ENCODE measurements at places on chromosomes 3 and 15.

- DNase-seq, result no peak
Measured at GRCh38 chr15:88454236-88454635, 13.0 kb downstream of the MRPL46 start.

- no peak for DNase-seq
Measured at GRCh38 chr3:139443186-139443585, 33.1 kb downstream of the RBP2 start.

GRCh38 chr3:186172353-186172752 is 63.5 kb upstream of the ETV5 start:
- DNase-seq, result no peak

- no peak for DNase-seq
Measured at GRCh38 chr15:47769166-47769565, 51.9 kb downstream of the SEMA6D start.

DNA sequence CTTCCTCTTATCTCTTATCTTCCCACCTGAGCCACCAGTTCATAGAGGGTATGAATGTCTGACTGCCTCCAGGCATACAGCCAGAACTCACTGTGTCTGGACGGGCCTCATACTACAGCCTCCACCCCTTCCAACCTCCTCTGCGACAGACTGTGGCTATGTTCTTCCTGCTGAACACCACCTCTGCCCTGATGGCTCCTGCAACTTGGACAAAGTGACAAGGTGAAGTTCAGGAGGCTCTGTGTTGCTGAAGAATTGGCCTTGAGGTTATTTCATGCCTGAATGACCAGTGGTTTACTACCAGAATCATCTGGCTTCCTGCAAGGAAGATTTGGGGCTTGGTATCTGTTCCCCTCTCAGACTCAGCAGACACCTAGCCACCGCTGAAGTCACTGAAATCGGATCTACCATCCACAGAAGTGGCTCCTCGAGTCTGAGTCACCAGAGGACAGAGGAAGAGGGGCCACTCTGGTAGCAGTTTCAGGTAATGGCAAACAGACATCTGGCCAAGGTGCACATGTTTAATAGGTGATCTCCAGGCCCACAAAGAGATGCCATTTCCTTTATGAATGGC is 14.2 kb upstream of the ULK3 start:
- no peak for DNase-seq

- DNase-seq, result no peak
Measured at GRCh38 chr3:149475451-149476060, 1.1 kb downstream of the TM4SF4 start.

DNA sequence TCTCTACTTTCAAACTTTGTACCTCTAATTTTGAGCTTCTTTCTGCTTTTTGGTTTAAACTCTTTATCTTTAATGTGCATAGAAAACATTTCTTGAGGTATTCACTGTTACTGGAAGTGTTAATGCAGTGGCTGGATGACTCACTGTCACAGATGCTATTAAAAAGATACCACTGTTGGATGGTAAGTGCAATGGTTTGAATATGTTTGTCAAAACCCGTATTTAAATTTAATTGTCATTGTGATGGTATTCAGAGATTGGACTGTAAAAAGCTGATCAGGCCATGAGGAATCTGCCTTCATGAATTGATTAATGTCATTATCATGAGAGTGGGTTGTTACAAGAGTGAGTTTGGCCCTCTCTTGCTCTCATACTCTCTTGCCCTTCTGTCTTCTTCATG is 70.6 kb downstream of the AP4E1 start:
- DNase-seq, result no peak

DNA sequence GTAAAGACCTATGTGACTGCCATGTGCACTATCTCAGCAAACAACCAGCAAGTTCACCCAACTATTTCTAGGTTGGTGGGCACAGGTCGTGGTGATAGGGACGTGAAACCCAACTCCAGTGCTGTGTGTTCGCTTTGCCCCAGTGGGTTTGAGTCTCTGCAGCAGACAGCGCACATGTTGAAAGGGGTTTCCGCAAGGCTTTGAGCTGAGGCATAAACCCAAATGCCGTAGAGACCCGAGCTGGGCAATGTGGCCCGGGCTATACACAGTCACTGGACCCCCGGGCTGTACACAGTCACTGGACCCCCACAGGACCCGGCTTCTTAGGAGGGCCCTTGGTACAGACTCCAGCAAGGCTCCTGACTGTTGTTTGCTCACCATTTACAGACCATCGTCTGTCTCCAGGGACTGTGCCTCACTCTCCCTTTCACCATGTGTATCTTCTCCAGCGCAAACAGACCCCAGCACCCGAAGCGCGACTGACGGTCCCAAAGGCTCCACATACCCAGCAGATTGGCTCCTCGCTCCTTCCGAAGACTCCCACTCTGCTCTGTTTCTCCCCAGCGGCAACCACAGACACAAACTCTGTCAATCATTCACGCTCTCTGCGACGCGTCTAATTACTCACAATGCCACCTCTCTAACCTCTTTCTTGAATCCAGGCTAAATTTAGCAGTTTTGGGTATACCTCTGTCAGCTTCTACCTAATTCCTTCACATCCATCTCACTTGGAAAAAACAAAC is 31.2 kb downstream of the PCSK6 start:
- no peak for DNase-seq

- DNase-seq, result peak; percentile 94
Measured at GRCh38 chr3:14178247-14179113, at the start of the genes LSM3 and XPC. Gene LSM3, plus strand, starts transcription at chr3:14178817. Its CDS starts 44 bp downstream, at chr3:14178861. Gene XPC, minus strand, starts transcription at chr3:14178601. Its CDS starts 33 bp downstream, at chr3:14178568.

DNA sequence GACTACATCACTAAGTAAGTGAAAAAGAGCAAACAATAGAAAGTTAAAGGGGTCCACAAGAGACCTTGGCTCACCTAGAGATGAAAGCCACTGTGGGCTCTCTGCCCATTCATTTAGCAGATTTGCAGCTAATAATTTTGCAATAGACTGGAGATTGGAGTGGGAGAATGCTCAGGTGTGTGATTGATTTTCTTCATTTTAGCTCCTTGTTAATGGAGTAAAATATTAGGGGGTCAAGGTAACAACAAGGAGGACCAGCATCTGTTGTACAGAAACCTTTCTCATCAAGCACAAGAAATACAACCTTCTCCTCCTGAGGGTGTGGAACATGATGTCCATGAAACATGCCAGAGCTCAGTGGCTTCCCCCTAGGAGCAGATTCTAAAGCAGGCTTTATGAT is 63.2 kb downstream of the TMEM266 start:
- DNase-seq, result no peak

DNA sequence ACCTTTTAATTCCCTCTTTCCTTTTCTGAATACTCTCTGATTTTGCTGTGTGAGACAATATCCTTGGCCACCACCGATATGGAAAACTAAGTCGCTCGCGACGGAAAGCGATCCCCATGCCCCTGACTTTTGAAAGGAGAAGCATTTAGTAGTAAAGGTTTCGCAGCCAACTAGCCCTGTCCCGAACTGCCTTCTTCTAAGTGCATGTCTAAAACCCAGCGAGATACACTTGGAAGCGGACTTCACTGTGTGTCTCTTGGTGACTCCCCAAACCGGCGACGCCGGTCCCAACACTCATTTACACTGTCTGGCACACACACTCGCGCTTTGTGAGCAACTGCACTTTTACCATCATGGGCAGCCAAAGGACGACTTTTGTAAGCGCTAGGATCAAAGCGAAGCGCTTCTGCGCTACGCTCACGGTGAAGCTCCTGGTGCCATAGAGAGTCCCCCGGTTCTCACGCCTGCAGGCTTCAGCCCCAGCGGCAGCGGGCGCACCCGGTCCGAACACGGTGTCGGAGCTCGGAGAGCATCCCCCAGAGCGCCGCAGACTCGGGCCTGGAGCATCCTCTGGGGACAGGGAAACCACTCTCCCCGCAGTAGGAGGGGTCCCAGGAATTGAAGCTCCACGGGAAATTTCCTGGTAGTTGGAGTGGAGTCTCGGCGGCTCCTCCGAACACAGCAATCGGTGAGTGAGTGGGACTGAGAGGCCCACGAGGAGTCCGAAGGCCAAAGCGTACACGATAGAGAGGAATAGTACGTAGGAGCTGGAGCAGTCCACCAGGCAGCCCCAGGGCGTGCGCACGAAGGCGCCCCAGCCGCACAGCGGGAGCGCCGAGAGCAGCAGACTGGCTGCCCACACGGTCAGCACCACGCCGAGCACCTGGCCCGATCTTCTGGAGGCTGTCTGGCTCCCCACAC is 1.4 kb downstream of the GPR149 start:
- DNase-seq, result no peak

- no peak for DNase-seq
Measured at GRCh38 chr3:114441386-114441785, 147.6 kb downstream of the TIGIT start.

- no peak for DNase-seq
Measured at GRCh38 chr3:87260270-87260669, 16.1 kb downstream of the POU1F1 start.

GRCh38 chr15:72077950-72078349 is 40.0 kb downstream of the MYO9A start:
- no peak for DNase-seq

DNA sequence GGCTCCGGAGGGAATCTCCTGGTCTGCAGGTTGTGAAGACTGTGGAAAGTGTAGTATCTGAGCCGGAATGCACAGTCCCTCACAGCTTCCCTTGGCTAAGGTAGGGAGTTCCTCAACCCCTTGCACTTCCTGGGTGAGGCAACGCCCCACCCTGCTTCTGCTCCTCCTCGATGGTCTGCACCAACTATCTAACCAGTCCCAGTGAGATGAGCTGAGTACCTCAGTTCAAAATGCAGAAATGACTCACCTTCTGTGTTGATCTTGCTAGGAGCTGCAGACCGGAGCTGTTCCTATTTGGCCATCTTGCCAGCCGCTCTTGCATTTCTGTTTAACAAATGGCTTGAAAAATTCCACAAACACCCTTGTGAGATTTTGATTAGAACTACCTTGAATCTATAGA is 156.1 kb downstream of the STXBP5L start:
- DNase-seq, result no peak

DNA sequence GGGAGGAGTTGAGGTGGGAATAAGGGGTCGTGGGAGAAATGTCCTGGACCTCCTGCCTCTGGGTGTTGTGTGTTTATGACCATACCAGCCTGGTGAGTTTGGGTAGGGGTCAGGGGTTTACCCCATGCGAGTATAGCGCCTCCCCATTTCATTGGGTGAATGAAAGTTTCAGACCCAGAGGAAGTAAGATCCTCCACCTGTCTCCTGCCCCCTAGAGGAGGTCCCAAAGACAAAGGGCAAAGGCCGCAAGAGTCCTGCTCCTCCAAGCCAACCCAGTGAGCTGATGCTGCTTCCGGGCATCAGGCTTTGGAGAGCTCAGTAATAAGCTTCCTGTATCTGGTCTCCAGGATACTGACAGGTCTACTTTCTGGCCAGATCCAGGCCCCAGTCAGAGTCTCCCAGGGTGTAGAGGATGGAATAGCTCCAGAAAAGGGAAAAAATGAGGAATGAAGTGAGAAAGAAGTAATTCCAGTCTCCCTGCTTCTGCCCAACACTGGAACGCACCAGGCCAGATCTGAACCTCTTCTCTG is 6.4 kb upstream of the TBC1D21 start:
- no peak for DNase-seq

DNA sequence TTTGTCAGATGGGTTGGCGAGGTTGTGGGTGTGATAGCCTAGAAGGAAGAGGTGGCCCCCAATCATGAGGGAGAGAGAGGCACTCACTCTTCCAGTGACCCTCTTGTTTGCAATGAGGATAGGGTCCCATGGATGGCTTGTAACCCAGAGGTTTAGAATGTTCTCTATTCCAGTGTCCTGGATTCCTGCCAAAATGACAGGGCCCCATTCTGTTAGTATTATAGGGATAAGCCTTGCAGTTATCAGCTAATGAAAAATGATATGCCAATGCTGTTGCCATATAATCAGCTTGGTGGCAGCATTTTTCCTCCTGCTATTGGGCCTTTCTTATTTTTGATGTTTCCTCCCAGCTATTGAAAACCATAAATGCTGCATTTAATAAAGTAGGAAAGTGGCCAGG is 23.3 kb upstream of the SENP7 start:
- DNase-seq, result no peak

DNA sequence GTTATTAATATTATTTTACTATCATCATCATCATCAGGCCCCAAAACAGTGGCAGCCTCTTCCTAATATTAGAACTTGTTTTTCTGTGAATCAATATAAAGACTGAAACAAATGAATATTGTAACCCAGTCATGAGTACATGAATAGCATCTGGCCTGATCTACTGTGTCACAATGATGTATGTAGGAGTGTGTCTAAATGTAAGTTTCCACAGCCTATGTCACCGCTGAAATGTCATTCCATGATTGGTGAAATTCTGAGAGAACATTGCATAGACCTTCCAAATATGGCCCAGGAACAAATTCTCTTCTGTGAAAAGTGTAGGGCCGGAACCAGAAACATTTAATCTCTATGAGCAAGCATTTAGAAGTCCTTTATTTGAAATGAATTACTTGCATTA is 20.6 kb upstream of the C3orf49 start:
- DNase-seq, result no peak

GRCh38 chr15:38726187-38726586 is 161.6 kb upstream of the RASGRP1 start:
- no peak for DNase-seq

DNA sequence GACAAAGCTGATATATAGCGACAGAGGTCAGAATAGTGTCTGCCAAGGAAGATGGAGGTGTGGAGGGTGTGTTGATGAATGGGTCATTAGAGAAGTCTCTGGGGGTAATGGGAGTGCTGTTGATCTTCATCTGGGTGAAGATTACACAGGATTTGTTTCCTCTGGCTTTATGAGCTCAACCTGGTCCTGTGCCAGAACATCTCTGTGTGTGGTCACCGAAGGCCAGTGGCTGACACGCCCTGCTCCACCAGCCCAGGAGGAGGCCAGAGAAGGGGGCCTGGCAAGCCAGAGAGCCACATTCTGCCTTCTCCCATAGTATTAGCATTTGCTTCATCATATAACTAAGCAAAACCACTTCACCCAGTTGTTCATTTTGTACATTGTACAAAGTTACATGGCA is 121.1 kb downstream of the ZNF621 start:
- DNase-seq, result no peak

- no peak for DNase-seq
Measured at GRCh38 chr3:185549122-185549521, 3.3 kb downstream of the LIPH start.

GRCh38 chr3:59064276-59064675 is 14.5 kb upstream of the CFAP20DC start:
- DNase-seq, result no peak

- DNase-seq, result no peak
Measured at GRCh38 chr3:81173514-81173913, 587.9 kb downstream of the GBE1 start.

GRCh38 chr3:38227989-38228388 is 37.6 kb upstream of the SLC22A13 start:
- DNase-seq, result no peak

GRCh38 chr15:49848282-49848724 is 227.5 kb downstream of the DTWD1 start:
- DNase-seq, result no peak

GRCh38 chr3:111033470-111034050 is 38.1 kb upstream of the NECTIN3 start:
- no peak for DNase-seq

DNA sequence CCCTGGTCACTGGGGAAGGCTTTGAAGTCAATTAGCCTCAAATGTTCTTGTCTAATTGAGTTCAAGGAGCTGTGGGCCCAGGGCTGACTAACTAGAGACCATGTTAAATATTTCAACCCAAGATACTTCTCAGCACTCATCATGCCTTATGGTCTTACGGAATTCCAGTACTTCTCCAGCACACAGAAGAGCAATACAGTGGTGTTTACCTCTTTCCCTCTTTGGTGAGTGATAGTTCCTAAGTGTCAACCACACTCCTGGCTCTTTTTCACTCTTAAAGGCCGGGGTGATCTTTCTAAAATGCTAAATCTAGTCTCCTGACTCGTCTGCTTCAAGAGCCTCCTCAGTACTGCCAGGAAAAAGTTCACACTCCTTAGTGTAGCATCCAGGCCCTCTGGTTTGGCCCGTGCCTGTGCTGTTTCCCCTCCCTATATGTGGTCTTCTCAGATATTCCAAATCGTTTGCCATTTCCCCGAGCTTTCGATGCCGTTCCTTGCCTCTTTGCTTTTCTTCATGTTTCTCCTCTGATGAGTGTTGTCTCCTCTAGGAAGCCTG is 4.7 kb downstream of the MYZAP start:
- DNase-seq, result no peak
